Naive thymus-derived CD4-positive, alpha-beta T cell (primary cell): ENCODE measurements at places on chromosomes 3 and 15.
A peak's percentile ranks its signal among the peaks of the same experiment; 100 is the strongest.

DNA sequence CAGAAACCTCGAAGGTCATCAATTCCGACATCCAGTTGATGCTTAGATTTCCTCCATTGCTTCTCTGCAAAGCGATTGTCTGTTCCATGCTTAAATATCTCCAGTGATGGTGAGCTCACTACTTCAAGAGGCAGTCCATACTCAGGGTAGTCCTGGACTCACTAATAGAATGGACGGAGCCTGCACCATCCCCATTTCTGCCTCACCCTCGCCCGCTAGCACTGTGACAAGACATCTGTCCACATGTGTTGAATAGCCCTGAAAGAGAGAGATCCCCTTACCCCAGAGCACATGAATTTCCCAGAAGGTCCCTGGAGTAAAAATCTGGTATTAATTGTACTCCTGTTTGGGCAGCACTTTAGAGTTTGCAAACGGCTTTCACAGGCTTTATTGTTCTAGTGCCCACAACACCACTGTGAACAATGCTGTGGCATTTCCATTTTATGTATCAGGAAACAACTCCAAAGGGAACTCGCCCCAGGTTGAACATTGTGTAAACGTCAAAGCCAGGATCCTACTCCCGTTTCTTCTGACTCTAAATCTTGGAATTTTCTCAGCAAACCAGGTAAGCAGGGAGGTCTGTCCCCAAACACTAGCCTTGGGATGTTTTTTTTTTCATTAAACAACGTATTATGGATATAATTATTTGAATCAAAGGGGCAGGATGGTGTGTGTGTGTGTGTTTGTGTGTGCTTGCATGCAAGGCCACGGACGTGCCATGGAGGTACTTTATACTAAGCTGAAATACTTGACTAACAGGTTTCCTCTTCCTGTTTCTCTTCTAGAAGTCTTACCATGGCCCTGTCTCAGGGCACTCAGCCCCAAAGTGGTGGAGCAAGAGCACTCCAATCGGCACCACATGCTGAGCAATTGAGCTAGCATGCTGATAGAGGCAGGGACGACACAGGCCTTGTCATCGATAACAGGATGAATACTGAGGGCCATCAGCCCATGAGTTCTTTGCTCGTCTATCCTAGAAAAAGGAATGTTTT is 198.3 kb downstream of the OPA1 start:
- DNase-seq = no peak

- DNase-seq = peak; percentile 22
These were observed 692 bp downstream of the UBE2E2 start for GRCh38 chr3:23203708-23204330.

DNA sequence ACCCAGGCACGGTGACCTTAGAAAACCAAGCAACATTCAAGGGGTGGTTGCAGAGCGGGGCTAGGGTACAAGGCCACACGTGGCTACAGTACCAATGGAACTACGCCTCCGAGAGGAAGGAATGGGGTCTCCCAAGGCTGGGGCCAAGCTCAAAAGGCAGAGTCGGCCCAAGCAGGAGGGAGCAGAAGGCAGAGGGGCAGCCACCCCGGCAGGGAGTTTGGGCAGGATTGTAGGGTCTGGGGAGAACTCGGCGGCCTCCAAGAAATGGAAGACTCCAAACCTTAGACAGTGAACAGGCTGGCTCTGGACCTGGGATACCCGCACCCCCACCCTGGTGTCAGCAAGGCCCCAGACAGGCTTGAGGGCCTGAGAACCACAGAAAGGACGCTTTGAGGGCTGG is 28.7 kb downstream of the ATRIP start:
- DNase-seq = no peak

DNA sequence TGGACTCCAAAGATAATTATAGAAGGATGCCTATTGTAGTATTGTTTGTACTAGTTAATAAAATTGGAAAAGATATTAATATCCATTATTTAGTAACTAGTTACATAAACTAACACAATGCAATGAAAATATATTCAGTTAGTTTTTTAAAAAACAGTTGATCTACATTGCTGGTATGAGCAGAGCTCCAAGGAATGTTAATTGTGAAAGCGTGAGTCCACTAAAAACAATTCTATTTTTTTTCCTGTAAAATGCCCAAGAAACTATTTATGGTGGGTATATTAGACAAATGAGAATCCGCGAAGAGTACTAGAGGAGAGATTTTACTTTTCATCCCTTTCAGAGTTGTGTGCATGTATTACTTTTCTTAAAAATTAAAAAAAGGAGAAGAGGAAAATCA is 104.3 kb downstream of the MCTP2 start:
- no peak for DNase-seq

DNA sequence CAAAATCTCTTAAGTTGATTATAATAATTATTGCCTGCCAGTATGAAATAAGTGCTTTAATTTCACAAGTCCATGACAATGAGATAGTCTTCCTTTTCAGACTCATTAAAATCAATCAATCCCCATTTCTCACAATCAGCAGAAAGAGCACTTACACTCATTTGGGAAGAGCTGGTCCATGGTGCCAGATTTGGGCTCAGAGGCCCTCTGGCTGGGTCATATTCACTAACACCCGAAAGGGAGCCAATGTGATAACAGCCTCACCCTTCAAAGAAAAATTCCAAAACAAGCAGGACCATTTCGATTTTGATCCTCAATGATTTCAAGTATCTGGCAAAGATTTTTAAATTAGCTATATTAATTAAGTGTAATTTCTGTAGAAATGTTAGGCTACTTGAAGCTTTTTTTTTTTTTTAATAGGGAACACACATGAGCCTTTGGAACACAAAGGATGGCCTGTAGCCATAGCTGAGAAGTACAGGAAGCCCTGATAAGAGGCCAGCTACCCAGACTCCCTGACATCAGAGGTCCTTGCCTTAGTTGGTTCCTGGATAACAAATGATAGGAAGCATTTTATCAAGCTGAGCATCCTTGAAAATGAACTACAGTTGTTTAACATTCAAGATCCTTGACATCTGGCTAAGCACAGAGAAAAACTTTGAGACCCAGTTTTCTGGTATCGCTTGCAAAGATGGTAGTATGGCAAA is 17.1 kb downstream of the MCF2L2 start:
- DNase-seq = no peak

DNA sequence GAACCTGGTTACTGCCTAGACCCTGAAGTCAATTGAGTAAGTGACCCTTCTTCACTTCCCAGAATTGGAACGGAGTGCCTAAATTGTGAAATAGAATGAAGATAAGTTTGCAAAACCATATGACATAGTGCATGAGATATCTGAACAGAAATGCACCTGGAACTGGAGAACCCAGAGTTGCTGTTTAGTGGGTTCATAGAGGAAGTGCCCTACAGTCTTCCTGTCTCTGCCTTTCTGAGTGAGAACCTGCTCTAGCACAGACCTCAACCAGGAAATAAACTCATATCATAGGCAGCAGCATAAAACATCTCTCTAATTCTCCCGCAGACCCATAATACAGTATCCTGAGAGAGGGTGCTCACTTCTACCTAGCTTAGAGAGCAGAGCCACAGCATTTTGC is 82.9 kb downstream of the EOMES start:
- DNase-seq = no peak

DNA sequence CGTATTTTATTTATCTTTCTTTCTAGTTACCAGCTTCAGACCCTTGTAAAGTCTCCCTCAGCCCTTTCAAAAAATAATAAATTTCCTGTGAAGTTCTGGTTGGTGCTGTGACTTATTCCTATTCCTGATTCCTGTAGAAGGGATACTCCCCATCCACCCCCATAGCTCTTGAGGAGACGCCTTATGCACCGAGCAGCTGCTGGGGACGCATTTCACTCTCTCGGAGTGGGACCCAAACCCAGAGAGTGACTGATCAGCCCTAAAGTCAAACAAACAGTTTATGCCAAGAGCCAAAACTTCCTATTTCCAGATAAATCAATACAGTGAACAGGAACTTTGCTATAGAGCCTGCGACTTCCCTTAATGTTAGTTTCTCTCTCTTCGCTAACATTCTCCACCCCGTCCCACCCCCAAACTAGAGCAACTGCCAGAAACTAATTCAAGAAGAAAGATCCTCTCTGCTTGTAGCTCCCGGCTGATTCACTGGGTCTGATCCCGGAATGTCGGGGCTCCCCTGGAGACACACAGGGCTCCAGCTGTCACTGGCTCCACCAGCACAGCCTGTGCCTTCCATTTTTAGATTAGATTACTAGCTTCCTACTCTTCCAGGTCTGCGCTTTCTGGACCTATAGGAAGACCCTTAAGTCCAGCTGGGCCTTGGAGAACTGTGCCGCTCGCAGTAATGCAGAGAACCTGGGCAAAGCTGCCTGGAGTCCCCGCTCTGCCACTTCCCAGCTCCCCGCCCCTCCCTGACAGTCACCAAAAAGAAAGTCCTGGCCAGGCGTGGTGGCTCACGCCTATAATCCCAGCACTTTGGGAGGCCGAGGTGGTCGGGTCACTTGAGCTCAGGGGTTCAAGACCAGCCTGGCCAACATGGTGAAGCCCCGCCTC is 45.2 kb downstream of the KLHL25 start:
- no peak for DNase-seq

DNA sequence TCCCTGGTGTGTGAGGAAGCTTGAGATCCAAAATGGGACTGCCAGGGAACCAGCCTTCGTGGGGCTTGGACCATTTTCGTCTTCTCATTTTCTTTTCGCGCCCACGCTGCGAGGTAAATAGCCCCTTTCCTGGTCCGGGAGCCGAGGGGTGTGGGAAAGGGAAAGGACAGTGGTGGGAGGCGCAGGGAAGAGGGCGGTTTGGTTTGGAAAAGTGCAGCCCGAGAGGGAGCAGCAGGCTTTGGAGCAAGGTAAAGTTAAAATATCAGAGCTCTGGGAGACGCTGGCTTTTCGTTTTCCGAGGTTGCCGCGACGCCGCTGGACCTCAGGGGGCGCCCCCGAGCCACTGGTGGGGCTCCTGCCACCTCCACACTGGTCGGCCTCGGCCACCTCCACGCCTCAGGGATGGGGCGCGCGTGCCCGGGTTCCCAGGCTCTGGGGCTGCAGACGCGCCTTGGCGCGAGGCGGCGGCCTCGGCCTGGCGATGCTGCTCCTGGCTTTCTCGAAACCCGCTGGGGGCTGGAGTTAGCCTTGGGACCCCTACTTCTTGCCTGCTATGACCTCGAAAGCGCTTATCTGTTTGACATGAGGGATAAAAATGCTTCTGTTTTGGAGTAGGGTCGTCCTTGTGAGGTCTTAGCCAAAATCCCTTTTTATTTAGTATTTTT is 3.2 kb downstream of the PTPRG start:
- no peak for DNase-seq

- DNase-seq = no peak
These were observed 99.5 kb downstream of the ATG7 start for GRCh38 chr3:11371747-11372146.

DNA sequence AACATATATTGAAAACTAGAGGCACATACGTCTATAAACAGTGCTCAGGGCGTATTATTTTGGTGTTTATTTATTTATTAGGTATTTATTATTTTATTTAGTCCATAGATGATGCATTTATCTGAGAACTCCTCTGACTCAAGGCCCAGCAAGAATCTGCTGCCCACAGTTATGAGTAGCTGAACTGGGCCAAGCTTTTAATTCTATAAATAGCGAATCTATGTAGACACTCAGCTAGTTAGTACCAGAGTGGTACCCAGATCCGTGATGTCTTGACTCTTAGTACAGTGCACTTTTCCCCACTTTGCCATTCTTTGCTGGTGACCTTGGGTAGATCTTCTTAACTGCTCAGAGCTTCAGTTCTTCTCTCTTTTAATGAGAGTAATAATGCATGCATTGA is 370.4 kb upstream of the TPRG1 start:
- DNase-seq = no peak

- no peak for DNase-seq
These were observed 32.0 kb upstream of the STXBP5L start for GRCh38 chr3:120875989-120876388.

DNA sequence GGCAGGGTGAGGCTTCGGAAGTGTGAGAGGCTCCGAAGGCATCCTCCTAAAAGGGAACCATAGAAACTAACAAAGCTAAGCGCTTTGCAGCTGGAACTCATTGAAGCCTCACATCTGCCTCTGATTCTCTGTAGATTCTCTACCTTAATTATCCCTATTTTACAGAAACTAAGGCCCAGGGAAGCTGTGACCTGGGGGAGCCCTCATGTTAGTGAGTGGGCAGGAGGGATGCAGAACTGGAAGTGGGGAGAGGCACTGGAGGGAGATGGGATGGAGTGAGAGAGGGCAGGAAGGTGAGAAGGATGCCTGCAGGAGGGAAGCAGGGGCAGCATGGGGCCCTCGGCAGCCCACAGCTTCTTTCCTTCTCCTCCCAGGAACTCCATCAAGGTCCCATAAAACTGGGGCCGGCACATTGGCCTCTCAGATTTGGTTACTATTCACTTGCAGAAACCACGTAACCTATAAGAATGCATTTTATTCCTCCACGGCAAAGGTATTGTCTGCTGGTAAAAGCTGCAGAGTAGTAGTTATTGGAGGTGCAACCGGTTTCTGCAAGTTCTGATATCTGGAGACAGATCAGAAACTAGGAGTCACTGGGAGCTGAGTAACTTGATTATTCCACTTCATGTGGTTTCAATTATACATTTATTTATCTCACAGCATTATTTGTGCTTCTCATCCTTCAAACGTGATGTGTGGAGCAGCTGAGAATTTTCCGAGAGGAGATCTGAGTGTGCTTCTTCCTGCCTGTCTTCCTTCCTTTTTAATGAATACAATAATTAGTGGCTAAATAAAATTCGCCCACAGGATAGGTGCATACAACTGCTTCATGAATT is 24.0 kb upstream of the CHCHD6 start:
- DNase-seq = no peak

- no peak for DNase-seq
These were observed 54.5 kb downstream of the ACAD9 start for GRCh38 chr3:128933922-128934253.

GRCh38 chr15:92014281-92015030 is 160.9 kb downstream of the SLCO3A1 start:
- DNase-seq = no peak

- DNase-seq = no peak
These were observed 29.1 kb downstream of the SCG5 start for GRCh38 chr15:32670623-32671022.

GRCh38 chr3:137099364-137100219 is 141.8 kb downstream of the IL20RB start:
- no peak for DNase-seq

DNA sequence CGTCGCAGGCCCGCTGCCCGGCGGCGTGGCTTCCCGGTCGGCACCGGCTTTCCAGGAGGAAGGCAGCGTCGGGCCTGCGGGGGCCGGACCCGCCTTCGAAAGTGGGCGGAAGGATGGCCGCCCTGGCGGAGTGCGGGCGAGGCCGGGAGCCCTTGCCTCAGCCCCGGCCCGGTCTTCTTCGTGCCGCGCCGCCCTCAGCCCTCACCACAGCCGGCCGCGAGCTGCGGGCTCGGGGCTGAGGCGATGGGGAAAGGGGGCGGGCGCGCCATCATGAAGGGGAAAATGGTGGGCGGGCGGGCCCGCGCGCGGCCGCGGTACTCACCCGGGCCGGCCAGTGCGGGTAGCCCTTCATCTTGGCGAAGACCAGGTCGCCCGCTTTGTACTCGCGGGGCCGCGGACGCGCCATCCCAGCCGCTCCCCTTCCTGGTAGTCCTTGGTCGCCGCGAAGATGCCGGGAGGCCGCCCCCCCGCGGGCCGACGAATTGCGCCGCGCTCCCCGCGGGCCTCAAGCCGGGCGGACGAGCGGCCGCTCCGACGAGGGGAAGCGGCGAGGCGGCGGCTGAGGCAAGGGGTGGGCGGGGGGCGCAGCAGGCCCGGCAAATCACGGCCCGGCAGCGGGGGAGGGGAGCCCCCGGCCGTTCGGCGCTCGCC is 489 bp downstream of the HDGFL3 start:
- peak; percentile 12 for DNase-seq
